NCI-H748 treated with DMSO at 0.1 percent for 48 hours (cell line): ENCODE measurements at places on chromosomes 7 and 10.

DNA sequence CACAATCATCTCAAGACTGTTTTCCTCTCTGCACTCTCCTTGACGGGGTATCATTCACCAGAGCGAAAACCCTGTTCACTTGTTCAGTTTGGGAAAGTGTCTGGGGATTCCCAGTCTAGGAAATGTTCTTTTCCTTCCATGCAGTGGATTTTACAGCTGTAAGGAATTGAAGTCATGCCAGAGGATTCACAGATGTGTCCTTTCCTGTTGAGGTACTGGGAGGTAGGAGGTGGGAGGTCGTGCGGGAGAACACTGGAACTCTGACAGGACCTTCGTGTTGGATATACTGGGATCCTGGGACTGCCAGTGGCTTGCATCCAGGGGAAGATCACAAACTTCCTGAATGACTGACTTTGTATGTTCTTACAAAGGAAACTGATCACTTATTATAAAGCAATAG lies 185.5 kb downstream of the BMPER start:
- DNase-seq = no peak

DNA sequence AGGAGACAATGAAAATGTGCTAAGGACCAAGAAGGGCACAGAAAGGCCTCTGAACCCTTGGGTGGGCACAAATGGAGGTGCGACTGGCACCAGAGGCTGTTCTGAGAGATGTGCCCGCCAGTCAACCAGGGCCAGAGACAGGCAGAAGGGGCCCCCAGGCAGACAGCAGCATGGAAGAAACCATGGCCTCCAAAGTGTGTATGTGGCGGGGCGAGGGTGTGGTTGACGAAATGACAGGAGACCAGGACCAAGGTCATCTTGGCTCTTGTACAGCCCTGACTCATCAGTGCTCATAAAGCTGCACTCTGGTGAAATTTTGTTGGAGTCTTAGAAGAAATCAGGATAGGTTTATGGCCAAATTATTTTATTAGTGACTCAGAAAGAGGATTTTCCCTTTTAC lies 4.0 kb upstream of the MRPS24 start:
- DNase-seq = no peak

DNA sequence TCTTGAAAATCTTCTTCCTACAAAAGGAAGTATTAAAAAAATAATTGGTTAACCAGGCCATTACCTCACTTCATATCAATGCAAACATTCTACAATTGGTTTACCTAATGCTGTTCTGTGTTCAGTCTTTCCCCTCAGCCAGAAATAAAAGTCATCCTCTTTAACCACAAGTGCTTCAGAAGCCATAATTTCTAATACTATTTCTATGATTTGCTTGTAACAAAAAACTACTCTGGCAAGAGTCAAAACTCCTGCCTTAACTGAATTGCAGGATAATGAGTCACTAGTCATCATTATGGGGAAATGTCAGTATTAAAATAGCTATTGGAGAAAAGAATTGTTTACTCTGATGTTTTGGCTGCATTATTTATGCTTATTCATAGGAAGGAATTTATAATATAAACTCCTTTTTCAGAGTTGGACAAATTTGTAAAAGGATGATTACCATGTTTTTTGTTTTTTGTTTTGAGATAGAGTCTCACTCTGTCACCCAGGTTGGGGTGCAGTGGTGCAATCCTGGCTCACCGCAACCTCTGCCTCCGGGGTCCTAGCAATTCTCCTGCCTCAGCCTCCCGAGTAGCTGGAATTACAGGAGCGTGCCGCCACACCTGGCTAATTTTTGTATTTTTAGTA lies 55.5 kb upstream of the ODAD2 start:
- DNase-seq = no peak

GRCh38 chr10:73554721-73555120 lies 36.4 kb downstream of the USP54 start:
- no peak for DNase-seq

GRCh38 chr7:7424151-7424873 lies 111.4 kb downstream of the COL28A1 start:
- peak; percentile 78 for DNase-seq

DNA sequence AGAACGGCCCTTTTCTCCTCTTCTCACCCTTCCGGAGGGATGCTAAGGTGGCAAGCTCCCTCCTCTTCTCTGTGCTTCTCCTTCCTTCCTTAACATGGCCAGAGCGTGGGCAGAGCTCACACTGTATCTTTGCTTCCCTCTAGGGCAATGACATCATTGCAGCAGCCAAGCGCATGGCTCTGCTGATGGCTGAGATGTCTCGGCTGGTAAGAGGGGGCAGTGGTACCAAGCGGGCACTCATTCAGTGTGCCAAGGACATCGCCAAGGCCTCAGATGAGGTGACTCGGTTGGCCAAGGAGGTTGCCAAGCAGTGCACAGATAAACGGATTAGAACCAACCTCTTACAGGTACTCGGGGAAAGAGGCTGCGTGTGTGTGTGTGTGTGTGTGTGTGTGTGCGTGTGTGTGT lies 36.6 kb downstream of the AP3M1 start:
- no peak for DNase-seq

- DNase-seq = no peak
Measured at GRCh38 chr10:49614242-49615198, 683 bp downstream of the CHAT start.

DNA sequence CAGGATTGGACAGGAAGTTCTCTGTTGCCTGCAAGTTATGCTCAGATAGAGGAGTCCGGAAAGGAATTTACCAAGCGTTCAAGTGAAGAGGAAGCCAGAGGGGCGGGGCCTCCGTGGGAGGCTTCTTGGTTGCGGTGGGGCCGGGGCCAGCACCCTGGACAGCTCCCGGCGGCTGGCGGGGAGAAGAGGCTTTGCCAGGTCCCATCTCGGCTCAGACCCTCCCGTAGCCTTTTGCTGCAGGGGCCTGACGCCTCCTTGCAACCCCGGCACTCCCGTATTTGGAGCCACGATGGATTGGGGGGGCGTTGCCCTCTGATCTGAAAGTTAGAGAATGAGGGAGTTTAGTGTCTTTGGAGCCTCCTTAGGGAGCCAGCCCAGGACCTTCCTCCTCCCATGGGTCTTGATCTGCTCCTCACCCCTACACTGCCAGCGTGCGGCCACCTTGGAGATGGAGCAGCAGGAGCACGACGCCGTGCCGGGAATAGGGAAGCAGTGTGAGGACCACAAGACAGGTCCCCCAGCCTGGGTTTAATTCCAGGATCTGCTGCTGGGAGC lies 3.1 kb upstream of the SLC18A3 start:
- no peak for DNase-seq

- no peak for DNase-seq
Measured at GRCh38 chr10:124508907-124509454, 47.4 kb downstream of the LHPP start.

- peak; percentile 61 for DNase-seq
Measured at GRCh38 chr7:143008007-143008901, 18.7 kb downstream of the OR9A2 start.

GRCh38 chr7:33649476-33650441 lies 255.6 kb upstream of the BMPER start:
- no peak for DNase-seq

- DNase-seq = no peak
Measured at GRCh38 chr10:79342811-79343561, 4.3 kb upstream of the PPIF start.

- peak; percentile 80 for DNase-seq
Measured at GRCh38 chr7:111486472-111487142, 75.7 kb downstream of the IMMP2L start.

GRCh38 chr7:85324145-85324799 lies 137.4 kb upstream of the SEMA3D start:
- DNase-seq = no peak

DNA sequence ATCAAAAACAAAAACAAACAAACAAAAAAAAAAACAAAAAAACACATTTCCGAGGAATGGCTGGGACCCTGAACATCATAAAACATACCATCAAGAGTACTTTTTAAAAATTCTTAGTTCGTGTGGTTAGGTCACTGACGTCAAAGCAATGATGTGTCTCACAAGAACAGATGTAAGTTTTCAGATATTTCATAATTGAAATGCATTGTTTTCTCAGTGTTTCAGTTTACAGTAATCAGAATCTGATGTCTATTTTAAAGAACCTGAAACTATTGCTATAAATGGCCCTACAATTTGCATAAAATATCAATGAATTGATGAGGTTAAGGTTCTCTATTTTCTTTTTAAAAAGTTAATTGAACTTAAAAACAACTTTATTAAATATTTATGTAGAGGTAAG lies 103.7 kb upstream of the HGF start:
- no peak for DNase-seq

DNA sequence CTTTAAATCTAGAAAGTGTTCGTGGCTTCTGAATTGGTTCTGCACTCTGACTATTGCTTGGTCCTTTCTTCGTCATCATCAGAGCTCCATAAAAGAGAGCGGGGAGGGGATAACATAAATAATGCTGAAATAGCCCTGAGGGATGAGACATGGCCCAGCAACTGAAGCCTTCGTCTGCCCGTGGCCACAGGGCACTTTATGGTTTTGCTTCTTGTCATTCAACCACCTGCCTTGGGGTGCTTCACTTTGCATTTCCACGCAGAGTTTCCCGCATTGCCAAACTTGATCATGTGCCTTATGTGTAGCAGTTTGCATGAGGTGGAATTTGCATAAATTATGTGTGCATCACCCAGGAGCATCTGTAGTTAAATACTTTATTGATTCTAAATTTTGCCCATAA lies 15.9 kb downstream of the GSTO2 start:
- no peak for DNase-seq

DNA sequence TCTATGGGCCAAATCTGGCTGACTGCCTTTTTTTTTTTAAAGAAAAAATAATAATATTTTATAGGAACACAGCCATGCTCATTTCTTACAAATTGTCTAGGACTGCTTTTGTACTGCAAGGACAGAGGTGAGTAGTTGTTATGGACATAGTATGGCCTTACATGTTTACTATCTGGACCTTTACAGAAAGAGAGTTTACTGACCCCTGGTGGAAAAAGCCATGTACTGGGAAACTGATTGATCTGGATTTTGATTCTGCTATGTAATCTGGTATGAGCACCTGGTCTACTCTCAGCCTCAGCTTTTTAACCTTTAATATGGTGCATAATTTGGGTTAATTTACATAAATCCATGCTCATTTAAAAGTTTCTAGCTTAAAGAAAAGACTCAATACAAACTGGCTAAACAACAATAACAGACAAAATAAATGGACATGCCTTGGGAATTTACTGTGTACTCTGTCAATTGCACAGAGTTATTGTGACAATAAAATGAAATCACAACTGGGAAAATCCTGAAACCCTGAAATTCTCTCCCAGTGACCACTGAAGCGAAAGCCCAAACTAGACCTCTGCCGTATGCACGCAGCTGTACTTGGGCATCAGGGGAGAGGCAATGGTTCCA lies 260.7 kb downstream of the BMPER start:
- no peak for DNase-seq

- DNase-seq = peak; percentile 26
Measured at GRCh38 chr10:15433850-15434537, 62.9 kb upstream of the FAM171A1 start.

DNA sequence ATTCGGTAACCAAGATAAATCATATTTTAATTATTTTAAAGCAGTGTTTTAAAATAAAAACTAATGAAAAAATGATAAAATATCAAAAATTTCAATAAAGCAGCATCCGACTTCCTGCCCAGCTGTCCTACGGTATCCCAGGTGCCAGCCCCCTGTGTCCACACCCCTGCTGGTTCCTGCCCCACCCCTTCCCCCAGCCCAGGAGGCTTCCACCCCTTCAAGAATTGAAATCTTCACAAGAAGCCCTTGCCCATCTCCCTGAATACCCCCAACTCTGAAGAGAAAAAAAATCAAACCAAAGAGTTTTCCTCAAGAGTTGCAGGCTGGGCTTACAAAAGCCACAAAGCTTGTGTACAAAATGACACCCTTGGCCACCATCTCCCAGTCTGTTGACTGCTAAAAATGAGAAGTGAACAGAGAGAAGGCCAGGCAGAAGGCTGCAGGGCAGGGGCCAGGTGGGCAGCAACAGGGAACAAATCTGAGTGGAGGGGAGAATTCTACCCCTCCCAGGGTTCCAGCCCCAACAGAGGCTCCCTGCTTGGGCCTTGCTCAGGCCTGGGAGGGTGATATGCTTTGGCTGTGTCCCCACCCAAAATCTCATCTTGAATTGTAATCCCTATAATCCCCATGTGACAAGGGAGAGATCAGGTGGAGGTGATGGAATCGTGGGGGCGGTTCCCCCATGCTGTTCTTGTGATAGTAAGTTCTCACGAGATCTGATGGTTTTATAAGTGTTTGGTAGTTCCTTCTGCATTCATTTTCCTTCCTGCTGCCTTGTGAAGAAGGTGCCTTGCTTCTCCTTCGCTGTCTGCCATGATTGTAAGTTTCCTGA lies 14.5 kb downstream of the GPRIN2 start:
- no peak for DNase-seq

GRCh38 chr7:771234-772004 lies 44.3 kb upstream of the PRKAR1B start:
- DNase-seq = no peak

DNA sequence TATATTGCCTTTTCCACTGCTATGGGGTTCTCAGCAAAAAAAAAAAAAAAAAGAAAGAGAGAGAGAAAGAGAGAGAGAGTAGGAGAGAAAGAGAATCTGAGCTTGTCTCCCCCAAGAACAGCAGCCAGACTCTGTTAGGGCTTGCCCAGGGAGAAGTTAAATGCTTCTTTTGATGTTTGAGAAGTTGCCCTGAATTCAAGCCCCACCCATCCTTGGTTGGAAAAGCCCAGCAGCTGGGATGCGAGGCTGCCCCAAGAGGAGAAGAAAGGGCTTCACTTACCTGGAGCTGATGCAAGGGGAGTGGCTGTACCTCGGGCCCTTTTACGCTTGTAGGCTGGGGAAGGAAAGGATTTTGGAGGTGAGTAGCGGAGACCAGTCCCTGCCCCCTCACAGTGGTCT lies 20.9 kb upstream of the MGMT start:
- no peak for DNase-seq

DNA sequence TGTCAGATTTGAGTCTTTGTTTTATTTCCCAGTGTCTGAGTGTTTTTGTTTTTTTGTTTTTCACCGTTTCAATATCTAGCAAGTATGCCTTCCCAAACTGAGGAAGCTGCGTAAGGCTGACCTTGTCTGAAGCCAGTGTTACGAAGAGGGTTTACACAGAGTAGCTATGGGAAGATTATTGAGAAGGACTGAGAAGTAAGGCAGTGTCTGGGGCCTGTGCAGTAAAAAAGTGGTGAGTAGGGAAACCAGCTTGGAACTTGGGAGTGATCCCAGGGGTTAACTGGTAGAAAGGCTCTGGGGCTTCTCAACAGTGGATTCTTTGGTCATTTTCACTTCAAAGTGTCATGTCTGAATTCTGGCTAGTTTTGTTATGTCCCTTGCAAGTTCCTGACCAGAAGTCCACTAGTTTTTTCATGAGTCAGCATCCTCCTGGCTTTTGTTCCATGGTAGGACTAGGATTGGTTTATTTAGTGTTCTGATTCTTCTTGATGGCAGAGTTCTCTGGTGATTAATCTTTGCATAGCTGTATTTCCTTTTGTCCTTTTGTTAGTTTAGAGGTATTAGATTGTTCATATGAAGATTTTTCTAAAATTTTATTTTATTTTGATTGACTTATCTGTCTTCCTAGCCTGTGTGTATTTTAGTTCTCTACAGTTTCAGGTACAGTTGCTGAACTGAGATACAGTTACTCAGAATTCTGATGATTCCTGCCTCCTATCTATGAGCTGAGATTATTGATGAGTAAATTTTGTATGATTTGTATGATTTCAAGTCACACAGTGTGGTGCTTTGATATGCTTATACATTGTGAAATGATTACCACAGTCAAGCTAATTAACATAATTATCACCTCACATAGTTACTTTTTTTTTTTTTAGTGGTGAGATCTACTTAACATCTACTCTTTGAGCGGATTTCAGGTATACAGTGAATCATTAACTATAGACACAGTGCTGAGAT lies 19.0 kb downstream of the GARS1 start:
- no peak for DNase-seq
